Brain pericyte (primary cell): ENCODE measurements at places on chromosomes 12 and 14.

DNA sequence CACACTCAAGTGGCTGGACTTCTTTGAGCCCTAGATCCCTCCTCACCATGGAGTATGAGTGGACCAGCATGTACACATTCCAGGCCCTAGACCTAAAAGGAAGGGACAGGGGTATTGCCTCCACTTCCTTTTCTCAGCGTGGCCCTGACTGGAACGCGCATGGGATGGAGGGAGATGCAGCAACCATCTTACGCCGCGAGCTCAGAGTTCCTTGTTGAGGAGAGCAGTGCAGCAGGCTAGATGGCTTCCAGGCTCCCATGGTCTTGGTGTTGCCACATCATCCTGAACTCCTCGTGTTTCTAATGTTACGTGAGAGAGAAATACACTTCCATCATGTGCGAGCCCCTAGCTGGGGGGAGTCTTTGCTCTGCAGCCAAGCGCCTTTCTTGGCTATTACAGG is 61.8 kb upstream of the DIO3 start:
- DNase-seq, result no peak

DNA sequence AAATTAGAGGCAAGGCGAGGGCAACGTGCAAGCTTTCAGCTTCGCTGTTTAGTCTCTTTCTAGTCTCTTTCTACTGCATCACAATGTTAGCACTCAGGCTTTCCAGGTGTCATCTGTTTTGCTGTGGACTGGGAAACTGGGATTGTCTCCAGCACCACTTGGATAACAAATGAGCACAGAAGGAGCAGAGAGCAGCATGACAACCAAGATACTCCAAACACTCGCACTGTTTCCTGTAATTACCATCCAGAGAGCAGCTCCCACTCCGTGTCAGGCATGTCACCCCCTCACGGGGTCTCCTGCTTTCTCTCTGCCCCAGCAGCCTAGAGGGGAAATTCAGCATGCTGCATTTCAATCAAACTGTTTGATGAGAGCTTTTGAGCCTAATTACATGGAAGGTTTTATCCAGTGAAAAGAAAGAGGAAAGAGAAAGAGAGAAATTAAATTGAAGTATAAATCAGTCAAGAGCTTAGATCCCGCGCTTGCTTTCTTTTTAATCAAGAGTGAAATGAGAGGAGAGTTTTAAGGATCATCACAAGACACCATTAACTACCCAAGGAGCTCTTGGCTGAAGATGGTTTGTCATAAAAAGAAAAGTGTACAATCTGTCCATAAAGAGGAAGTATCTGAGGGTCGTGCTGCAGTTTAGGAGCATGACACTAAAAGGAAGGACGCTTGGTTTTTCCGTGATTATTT is 917.7 kb downstream of the DIO2 start:
- DNase-seq, result no peak

DNA sequence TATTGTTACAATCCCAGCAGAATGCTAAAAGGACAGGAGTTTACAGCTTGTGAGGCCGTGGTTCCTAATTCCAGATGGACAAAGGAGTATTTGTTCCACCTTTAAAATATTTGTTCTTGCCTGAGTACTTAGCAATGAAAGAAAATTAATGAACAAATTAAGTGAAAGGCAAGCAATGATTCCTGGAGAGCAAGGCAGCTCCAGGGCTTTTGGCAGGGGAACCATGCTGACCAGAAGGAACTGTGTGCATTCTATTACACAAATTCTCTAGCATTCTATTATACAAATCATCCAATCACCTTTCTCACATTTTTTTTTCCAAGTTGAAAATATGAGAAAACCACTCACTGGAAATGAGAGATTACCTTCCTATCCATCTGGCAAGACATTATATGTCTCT is 1.8 kb upstream of the BMAL2 start:
- DNase-seq, result no peak

DNA sequence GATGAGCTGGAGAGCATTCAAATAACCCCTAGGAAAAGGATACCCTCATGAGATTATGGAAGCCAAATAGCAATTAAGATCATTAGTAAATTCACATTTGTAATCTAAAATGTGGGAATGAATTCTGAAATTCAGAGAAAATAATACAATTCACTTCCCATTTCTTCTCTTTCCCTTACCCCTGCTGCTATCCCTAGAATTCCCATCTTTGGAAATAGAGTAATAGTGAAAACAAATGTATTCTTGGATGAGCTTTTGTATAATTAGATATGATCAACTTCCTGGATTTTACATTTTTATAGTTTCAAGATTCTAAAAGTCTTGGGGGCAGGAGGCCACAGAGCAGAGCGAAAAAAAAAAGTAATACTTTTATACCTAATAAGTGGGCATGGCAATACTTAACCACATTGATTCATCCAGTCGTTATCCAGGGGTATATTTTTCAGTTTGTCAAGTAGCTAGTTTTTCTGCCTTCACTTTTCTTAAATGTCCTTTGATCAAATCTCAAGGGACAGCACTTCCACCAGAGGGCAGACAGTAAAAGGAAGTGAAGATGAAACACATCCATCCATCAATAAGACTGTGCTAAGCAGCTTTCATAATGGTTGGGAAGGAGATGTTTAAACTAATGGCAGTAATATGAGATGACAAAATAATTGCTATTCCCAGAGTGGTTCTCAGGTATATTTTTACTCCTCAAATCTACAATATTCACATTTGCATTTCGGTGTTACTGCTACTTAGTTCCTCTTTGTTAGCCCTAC is 401.3 kb downstream of the DIO2 start:
- no peak for DNase-seq

DNA sequence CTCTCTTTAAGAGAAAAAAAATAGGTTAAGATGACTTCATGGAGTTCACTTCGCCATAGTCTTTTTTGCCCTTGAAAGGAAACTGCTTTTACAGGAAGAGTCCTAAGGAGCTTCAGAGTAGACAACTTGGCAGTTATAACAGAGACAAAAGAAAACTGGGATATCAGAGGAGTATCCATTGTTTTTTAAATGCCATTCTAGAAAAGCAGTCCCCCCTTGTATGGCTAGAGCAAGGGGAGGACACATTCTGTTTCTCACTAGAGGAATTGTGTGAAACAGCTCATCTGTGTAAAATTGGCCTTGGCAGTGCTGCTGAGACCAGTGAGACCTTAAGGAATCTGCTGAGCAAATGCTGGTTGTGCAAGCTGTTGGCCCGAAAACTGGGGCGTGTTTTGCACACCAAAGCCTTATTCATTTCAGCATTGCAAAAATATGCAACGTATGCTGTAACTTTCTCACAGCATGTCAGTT is 128.0 kb downstream of the GPR135 start:
- DNase-seq, result no peak

DNA sequence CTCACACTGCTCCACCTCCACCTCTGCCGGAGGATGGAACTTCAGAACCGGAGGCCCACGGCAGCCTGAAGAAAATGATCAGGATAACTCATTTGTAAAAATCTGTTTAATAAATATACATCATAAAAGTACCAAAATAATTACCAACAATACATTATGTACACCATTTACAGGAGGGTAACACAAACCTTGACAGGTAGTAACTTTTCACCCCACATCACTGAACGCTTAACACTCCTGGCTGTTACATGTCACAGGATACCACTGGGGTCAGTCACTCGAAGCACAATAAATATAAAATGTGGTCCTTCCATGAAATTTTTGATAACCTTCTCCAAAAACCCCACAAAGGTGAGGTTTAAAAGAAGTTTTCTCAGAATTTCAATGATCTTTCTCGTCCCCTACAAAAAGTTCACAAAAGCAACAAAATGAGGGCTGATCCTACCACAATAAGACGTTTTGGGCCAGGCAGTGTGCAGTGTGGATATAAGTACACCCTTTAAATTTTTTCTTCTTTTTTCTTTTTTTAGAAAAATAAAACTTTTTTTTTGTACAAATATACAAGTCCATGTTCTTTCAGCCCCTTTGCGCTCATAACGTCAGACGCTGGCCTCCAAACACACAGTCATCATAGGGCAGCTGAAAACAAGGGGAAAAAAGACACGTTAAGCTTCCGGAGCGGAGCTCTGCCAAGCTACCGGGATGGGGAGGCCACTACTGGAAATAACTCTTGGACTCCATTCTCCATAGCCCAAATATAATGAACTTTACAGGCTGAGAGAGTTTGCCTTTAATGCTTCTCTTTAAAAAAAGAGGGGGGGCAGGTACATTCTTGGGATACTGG is 2.9 kb downstream of the NFKBIA start:
- no peak for DNase-seq

GRCh38 chr12:39956725-39957124 is 149.2 kb downstream of the SLC2A13 start:
- no peak for DNase-seq

DNA sequence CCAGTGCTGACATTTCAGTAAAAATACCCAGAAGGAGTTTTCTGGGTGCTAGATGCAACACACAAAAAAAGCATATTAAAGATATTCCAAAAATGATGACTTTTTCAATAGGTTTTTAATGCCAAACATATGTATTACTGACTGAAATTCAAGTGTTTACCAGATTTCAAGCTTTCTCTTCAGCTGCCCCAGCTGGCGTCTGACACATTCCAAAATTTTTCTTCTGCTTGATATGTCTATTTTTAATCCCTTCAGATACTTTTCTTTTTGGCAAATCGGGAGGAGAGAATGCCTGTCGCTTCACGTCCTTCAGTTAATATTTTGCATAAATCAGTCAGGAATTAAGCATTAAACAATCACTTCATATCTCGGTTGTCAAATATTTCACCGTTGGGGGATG is 7.1 kb upstream of the CCDC60 start:
- no peak for DNase-seq

GRCh38 chr14:31927348-31927832 is 149.7 kb upstream of the ARHGAP5 start:
- peak; percentile 76 for DNase-seq

- DNase-seq, result no peak
Observed at GRCh38 chr12:106064721-106065021, 74.1 kb downstream of the NUAK1 start.

DNA sequence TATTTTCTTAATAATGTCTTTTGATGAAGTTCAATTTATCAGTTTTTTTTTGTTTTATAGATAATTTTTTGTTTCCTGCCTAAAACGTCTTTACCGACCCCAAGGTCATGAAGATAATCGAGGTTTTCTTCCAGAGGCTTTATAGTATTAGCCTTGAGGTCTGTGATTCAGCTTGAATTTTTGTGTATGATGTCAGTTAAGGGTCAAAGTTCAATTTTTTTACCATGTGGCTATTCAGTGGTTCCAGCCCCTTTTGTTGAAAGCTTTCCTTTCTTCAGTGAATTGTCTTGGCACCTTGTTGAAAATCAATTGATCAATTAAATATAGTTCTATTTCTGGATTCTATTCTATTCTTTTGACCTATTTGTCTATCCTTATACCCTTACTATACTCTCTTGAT is 3.2 kb upstream of the MGST1 start:
- DNase-seq, result no peak

DNA sequence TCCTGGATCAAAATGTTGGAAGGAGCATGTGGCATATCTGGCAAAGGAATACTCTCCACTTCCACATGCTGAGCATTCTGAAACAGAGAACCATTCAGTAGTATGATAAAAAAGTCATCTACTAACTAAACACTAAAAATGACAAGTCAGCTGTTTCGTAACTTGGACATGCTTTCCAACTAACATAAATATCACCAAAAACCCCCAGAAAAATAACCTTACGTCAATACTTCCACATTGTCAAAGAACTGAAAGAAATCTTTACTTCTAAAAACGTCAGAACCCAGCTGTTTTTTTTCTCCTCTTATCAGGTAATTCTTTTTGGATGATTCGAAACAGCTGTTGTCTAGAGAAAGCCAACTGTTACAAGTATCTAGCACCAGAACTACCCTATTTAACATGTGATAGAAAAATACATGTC is 8.2 kb downstream of the WBP11 start:
- no peak for DNase-seq

- DNase-seq, result no peak
Observed at GRCh38 chr14:49966971-49967630, 74.2 kb downstream of the ARF6 start.

DNA sequence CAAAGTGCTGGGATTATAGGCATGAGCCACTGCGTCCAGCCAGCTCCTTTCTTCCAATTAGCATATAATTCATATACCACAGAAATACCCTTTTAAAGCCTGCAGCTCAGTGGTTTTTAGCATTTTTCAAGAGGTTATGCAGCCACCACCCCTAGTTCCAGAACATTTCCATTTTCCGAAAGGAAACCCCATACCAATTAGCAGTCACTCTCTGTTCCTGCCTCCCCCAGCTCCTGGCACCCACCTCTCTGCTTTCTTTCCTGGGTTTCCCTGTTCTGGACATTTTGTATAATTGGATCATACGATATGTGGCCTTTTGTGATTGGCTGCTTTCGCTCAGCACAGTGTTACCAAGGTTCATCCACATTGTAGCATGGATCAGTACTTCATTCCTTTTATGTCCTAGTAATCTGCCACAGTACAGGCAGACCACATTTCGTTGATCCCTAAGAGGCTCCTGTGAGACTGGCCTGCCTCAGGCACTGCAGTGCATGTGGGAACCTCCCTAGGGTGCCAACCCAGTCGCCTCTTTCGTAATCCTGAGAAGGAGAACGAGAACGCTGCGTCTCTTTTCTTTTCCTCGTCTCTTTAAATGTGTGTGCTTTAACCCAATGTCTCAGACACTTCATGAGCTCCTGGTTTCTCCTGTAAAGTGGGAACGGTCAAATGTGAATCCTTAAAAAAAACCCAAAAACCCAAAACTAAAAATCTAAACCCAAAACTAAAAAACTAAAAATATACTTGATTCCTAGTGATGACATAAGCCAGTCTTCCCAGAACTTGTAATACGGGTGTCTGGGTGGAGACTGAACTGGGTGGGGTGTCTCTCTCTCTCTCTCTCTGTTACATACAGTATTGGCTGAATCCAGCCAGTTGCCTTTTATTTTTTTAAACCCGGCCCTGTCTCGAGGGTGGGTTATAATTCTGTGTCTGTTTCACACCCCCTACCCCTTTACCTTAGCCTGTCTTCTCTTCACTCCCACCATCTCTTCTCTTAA is 14.7 kb downstream of the AACS start:
- no peak for DNase-seq

DNA sequence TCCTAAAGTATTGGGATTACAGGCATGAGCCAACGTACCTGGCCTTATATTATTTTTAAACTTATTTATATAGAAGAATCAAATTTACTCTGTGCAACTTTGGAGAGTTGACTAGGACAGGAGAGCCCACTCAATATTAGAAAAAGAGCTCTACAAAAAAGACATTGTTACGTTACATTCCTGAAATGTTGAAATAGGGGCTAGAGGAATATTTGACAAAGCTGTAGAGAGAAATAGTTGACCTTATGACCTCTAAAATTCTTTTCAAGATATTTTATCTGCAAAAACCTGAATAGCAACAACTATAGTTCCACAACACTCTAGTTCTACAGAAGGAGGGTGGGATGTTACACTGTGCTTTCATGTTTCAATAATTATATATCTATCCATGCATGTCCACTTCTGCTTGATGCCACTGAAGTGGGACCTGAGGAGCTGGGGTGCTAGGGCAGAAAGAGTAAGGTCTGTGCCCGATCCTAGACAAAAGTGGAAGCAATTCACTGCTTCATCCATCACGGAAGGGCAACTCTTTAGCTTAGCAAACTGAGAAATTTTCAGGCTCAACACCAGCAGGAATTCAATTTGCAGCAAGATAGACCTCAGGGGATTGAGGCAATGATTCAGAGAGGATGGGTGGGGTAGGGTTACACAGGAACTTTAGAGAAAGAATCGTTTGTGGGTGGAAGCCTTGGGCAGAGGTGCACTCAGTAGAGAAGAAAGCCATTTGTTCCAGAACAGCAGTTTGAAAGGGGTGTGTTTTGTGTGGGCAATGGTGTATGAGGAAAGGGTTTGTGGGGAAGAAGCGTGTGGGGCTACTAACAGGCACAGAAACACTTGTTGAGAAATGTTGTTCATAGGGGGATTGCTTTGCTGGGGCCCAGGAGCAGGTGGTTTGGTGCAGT is 16.0 kb upstream of the RNASE10 start:
- no peak for DNase-seq
